ENCODE measurements at places on chromosomes 5 and 9.

GRCh38 chr5:177294632-177295031 lies 8.9 kb downstream of the RAB24 start:
- DNase-seq = no peak

DNA sequence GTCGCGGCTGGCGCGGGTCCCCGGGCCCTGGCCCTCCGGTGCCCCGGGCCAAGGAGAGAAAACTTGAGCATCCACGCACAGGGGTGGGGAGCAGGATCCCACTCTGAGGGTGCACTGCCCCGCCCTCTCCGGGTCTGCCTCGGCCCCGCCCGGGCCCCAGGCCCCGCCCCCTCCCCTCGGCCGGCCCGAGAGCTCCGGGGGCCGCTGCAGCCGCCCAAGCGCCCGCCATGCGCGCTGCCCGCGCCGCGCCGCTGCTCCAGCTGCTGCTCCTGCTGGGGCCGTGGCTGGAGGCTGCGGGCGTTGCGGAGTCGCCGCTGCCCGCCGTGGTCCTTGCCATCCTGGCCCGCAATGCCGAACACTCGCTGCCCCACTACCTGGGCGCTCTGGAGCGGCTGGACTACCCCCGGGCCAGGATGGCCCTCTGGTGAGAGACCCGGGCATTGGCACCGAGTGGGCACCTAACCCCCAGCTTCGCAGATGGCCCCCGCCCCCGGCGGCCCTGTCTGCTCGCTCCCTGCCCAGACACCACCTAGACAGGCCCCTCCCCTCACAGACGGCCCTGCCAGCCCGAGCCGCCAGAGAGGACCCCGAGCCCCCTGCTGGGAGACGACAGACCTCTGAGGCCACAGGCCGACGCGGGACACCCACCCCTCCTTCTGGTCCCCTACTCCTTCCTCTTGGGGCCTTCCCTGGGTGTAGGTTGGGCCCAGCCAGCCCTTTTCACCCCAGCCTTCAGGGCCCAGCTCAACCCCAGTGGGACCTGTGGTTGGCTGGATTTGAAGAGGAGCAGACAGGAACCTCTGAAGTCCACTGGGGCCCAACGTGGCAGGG lies at the start of gene CERCAM:
Gene CERCAM (plus strand): TSS at position 207 of the 831 bp plus-strand sequence. CDS start 21 bp downstream, at position 228.
- peak; percentile 87 for DNase-seq

GRCh38 chr5:153953411-153953810 lies 85.3 kb downstream of the FAM114A2 start:
- no peak for DNase-seq

- no peak for DNase-seq
These were observed 19.9 kb downstream of the GDA start for GRCh38 chr9:72169178-72169577.

DNA sequence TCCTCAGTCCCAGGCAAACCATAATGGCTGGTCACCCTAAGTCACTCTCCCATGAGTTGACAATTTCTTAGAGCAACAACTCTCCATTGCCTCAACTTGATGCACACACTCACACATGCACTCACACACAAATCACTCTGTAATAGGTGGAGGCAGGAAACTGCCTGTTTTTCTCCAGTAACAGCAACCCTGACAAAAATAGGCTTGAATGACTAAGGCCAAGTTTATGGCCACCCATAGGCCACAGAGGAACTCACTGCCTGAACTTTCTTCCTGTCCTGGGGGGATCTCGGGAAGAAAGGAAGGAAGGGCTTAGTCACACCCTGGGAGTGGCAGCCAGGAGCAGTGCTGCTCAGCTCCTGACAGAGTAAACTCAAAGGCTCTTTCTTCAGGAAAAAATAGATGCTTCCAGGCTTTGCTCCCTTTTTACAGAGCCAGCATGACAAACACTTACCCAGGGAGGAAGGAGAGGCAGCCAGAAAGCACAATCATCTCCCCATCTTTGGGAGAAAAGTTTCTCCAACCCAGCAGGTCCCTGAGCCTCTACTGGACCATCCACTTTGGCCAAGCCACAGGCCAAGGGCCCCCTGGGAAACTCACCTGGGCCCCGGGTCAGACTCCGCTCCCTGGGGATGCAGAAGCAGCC lies 368 bp downstream of the SH3TC2 start:
- DNase-seq = peak; percentile 84

GRCh38 chr5:144203750-144204596 lies 33.3 kb downstream of the KCTD16 start:
- peak; percentile 30 for DNase-seq

DNA sequence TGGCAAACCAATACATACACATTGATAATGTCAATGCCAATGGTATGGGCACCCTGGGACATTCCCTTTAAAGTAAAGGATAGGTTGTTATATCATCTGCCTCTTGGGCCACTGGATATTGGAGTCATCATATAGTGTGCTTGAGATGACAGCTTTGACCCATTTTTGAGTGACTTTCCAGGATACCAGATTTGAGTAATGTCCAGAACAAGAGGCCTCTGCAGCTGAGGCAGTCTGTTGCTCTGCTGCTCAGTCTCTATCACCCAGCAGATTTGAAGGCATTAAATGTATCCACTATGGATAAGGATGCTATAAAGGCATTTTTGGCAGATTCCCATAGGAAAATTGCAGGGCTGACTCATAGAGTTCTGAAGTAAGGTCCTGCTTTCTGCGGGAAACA lies 525.6 kb upstream of the SEMA6A start:
- DNase-seq = no peak

- no peak for DNase-seq
These were observed 48.2 kb upstream of the GARNL3 start for GRCh38 chr9:127216210-127216887.

DNA sequence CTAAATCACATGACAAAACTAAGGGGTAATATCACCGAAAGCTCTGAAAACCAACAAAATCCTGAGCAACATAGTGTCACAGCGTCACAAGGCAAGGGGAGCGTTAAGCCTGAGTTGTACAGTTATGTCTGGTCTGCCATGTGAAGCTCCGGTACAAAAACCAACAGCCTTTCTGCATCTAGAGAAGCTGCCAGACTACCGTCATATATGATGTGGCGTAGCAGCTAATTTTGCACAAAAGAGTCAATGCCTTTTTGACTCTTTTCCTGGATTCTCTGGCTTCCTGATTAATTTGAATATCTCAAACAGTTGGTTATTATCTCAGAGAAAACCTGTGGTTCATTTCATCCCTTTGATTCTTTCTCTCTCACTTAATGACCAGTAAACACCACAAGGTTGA lies 16.0 kb upstream of the ATP10B start:
- DNase-seq = no peak

GRCh38 chr5:2908086-2908485 lies 156.6 kb upstream of the IRX2 start:
- no peak for DNase-seq

DNA sequence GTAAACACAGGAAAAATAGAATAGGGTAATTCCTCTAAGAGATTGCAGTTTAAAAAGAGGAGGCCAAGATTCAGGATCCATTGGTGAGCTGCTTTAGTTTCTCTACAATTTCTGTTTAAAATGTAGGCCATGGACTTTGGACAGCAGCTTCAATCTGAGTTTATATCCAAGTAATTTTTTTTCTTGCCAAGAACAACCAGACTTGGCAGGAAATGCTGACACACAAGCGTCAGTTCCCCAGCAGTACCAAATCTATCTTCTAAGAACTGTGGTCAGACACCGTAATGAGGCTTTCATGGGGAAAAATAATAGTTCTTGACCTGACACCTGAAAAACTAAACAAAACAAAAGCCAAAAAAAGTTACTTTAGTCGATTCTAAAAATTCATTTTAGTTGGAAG lies 528.8 kb downstream of the CSNK1G3 start:
- no peak for DNase-seq

- no peak for DNase-seq
These were observed 70.1 kb upstream of the CCDC180 start for GRCh38 chr9:97237311-97237786.

GRCh38 chr5:18968966-18969365 lies 1019.0 kb downstream of the CDH18 start:
- peak; percentile 27 for DNase-seq

Measured in urothelium cell line (cell line).